Fibroblast of skin of scalp (primary cell): ENCODE measurements at places on chromosomes 2 and 18.

- no peak for DNase-seq
Observed at GRCh38 chr18:37219257-37219656, 346.3 kb downstream of the CELF4 start.

GRCh38 chr2:56008661-56009431 is 85.3 kb upstream of the EFEMP1 start:
- DNase-seq = peak; percentile 85

- no peak for DNase-seq
Observed at GRCh38 chr2:124437811-124438210, 412.7 kb downstream of the CNTNAP5 start.

DNA sequence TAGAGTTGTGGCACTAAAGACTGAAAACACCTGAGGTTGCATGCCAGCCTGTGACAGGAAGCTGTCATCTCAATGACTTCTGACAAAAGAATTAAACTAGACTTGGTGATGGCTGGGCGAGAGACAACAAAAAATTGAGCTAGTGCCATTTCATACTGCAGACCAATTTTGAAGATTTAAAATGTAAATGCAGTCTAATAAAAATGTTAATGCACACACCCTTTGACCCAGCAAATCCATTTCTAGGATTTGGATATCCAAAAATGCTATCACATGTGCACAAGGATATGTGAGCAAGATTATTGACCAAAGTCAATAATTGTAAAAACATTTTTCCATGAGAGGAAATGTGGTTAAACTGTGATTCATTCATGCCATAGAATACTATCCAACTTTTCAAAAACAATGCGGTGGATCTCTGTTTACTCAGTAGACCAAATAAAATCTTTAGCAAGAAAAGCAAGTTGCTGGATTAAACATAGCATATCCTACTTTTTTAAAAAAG is 5.6 kb downstream of the FBXO36 start:
- DNase-seq = peak; percentile 68

GRCh38 chr2:1595274-1595673 is 149.0 kb downstream of the PXDN start:
- no peak for DNase-seq

GRCh38 chr2:238065071-238065846 is 4.5 kb downstream of the SCLY start:
- DNase-seq = no peak
